ENCODE measurements at places on chromosomes 16 and 17.

GRCh38 chr16:48497932-48498768, 111.8 kb downstream of the N4BP1 start:
- DNase-seq, result no peak

GRCh38 chr16:17211797-17212196, 259.0 kb downstream of the XYLT1 start:
- DNase-seq, result peak; percentile 36

- DNase-seq, result no peak
Observed at GRCh38 chr16:17831330-17831729, 360.6 kb upstream of the XYLT1 start.

DNA sequence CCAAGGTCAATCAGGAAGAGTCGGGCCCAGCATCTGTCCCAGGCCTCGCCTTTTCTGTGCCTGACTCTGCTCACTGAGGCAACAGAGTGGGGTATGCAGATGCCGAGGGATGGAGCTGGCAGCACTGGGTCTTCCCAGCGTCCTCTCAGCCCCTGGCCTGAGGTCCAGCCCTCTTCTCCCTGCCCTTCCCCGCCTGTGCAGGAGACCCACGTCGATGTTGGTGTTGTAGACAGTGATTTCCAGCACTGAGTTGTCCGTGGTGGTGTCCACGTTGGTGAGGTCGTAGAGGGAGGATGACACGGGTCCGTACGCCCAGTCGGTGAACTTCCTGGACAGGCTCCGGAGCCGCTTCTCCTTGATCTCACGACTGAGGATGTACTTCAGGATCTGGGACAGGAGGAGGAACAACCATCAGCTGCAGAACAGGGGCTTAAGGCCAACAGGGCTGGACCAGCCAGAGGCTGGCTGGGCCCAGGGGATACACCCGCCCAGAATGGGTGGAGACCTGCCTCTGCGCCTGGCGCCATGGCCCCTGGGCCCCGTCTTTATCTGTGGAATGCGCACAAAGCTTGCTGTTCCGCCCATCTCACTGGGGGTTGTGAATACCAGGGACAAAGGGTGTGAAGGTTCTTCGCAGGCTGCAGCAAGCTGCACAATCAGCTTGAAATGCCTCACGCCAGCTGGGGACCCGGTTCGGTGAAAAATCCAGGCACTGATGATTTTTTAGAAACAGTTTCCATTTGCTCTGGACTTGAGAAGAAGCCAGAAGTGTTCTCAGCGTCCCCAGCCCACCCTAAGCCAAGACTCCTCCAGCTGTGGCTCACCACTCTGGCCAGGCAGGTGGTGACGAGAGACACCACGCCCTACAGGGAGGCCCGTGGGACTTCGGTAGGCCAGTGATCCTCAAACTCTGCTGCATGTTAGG, 27.5 kb downstream of the TRPV3 start:
- peak; percentile 70 for DNase-seq

GRCh38 chr16:81505011-81505661, 60.5 kb downstream of the CMIP start:
- no peak for DNase-seq

DNA sequence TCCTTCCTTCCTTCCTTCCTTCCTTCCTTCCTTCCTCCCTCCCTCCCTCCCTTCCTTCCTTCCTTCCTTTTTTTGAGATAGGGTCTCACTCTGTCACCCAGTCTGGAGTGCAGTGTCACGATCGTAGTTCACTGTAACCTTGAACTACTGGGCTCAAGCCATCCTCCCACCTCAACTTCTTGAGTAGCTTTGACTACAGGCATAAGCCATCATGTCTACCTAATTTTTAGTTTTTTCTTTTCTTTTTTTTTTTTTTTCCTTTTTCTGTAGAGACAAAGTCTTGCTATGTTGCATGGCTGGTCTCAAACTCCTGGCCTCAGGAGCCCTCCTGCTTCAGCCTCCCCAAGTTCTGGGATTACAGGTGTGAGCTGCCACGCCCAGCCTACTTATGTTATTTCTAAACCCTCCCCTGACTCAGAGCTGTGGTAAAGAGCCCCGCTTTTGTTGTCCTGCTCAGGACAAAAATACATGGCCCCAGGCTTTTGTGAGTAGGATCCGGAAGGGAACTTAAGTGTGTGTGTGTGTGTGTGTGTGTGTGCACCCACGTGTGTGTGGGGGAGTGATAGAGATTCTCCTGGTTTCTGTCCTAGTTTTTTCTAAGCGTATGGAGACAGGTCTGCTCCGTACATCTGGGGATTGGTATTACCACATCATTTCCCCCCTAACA, 67.1 kb downstream of the PRKCB start:
- DNase-seq, result no peak

DNA sequence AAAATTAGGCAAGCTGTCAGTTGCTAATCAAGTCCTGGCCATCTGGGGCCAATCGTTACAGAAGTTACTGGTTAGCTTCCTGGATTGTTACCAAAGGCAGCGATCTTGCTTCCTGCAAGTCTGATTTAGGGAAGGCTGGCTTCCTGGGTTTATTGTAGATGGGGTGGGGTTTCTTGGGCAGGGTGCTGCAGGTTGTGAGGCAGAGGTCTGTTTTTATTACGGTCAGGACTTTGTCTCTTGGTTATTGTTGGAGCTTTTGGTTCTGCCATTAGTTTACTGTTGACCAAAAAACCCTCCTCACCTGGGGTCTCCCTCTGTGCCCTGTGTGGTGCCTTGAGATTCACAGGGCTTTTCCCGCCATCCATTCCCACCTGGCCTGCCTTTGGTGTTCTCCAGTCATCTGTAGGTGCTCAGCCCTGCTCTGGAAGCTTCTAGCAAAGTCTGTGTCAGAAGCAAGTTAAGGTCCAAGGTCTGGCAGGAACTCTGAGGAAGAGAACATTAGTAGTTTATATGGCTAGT, 36.9 kb downstream of the SLC47A1 start:
- no peak for DNase-seq

DNA sequence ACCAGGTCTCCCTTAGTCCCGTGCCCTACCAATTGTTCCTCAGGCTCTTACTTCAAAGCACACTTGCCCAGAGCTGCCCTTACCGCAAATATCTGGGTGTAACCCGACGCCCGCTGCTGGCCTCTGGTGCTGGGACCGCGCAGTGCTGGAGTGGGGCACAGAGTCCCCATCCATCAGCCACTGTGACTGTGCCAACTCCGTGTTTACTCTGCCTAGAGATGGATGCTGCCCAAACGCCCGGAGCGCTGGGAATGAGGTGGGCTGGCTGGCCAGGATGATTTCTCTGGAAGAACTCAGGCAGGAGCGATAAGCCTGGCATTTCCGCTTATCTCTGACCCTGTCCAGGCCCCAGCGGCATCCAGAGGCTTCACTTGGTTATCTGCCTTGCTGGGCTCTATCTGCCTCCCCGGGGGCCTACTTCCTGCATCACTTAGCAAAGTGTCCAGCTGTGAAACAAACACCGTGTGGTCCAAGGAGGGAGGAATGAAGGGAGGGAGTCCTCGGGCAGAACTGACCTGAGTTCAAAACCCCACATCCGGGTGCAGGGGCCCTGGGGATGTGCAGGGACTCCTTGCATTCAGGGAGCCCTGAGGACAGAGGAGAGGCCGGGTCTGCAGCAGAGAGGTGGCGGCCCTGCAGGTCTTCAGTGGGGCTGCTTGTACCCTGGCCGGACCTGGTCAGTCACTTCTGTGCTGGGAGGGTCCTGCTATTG, 9.4 kb upstream of the MYLK3 start:
- DNase-seq, result no peak

DNA sequence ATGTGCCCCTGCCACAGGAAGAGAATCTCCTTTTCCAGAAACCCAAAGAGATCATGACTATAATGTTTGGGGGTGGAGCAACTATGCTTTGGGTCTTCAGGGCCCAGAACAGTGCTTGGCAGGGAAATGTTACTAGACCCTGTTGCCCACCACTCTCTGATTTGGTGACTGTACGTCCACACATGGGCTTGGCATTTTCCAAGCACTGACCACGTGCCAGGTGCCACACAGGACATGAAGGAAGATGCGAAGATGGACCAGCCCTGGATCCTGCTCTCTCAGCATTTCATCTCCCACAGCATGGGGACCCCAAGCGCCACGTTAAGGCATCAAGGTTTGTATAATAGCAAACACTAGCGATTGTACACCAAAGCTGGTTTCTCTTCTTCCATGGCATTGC, 50.1 kb downstream of the GSG1L start:
- DNase-seq, result no peak

DNA sequence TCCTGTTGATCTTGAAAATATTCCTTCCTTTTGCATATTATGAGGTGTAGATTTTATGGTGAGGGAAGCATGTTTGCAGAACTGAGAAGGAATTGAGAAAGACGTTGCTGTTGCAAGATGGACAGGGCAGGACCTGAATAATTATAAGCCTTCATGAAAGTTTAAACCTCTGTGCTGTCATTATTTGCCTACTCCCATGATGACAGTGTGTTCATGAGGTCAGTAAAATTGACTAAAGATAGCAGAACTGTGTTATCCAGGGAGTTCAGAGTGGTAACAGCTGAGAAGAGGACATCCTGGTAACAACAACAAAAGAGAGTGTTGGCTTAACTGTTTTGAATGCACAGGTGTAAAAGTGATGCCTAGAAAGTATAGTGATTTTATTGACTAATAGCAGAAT, 45.3 kb upstream of the HLF start:
- no peak for DNase-seq

DNA sequence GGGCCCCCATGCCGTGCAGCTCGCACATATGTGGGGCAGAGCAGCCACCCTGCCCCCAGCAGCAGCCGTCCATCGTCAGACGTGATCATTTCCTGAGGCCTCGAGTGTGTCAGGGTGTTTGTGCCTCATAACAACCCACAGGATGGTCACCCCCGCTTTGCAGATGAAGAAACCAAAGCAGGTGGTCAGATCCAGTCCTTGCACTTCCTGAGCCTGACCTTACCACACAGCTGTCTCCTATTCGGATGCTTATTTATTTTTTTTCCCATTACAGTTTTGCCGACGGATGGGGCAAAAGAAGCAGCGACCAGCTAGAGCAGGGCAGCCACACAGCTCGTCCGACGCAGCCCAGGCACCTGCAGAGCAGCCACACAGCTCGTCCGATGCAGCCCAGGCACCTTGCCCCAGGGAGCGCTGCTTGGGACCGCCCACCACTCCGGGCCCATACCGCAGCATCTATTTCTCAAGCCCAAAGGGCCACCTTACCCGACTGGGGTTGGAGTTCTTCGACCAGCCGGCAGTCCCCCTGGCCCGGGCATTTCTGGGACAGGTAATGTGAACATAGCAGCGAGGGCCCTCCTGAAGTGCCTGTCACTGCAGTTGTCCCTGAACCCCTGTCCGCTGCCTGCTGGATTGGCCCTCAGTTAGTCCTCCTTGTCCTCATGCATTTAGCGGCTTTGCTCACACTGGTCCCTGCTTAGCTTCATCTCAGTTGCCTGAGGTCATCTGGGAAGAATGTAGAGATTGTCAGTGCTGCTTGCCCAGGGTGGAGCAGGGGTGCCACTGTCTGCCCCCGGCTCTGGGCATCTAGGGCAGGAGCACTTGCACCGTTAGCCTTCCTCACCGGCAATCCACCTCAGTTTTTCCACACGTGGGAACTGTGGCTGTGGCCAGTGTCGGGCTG, 1.4 kb downstream of the MPG start:
- DNase-seq, result no peak

DNA sequence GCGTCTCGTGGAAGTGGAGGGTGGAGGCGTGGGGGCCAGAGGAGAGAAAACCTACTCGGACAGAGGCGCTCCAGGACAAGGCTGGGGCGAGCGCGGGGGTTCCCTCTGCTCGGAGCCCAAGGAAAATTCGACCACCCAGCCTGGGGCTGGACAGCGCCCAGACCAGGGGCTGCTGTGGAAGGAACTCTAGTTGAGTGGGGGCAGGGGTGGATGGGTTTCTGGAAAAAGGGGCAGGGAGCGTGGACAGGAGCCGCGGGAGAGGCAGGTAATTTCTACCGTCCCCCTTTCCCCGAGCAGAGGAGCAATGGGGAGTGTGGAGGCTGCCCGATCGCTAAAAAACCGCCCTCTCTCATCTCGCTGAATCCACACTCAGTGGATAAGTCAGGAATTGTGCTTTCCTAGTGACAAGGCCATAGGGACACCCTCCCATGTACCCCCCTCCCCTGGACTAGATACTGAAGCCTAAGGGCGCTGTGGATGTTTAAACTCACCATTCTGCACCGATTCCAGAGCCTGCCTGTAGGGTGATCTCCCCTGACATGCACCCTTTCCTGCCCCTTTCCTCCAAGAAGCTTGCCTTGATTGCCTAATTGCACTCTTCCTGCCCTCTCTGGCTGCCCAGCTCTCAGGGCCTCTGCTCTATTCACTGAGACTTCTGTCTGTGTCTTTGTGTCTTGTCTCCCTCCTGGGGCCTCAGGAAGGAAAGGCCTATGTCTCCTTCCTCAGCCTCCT, 90.7 kb upstream of the TMEM97 start:
- DNase-seq, result no peak

GRCh38 chr16:81798311-81799137, 19.4 kb downstream of the PLCG2 start:
- no peak for DNase-seq

GRCh38 chr17:64972611-64973010, 53.3 kb upstream of the LRRC37A3 start:
- DNase-seq, result no peak

- no peak for DNase-seq
Observed at GRCh38 chr17:32489320-32490100, 2.7 kb downstream of the CDK5R1 start.

DNA sequence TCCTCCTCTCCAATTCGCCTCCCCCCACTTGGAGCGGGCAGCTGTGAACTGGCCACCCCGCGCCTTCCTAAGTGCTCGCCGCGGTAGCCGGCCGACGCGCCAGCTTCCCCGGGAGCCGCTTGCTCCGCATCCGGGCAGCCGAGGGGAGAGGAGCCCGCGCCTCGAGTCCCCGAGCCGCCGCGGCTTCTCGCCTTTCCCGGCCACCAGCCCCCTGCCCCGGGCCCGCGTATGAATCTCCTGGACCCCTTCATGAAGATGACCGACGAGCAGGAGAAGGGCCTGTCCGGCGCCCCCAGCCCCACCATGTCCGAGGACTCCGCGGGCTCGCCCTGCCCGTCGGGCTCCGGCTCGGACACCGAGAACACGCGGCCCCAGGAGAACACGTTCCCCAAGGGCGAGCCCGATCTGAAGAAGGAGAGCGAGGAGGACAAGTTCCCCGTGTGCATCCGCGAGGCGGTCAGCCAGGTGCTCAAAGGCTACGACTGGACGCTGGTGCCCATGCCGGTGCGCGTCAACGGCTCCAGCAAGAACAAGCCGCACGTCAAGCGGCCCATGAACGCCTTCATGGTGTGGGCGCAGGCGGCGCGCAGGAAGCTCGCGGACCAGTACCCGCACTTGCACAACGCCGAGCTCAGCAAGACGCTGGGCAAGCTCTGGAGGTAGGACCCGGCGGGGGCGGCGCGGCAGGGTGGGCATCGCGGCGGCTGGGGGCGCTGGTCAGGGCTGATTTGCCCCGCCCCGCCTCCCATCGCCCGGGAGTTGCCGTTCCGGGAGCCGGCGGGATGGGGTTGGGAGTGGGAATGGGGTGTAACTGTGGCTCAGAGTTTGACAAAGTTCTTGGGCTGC, 567 bp downstream of the SOX9 start:
- DNase-seq, result no peak
